ENCODE measurements at places on chromosomes 16 and 17.
A peak's percentile ranks its signal among the peaks of the same experiment; 100 is the strongest.

GRCh38 chr16:88306860-88307545, 75.8 kb upstream of the ZNF469 start:
- DNase-seq = no peak

DNA sequence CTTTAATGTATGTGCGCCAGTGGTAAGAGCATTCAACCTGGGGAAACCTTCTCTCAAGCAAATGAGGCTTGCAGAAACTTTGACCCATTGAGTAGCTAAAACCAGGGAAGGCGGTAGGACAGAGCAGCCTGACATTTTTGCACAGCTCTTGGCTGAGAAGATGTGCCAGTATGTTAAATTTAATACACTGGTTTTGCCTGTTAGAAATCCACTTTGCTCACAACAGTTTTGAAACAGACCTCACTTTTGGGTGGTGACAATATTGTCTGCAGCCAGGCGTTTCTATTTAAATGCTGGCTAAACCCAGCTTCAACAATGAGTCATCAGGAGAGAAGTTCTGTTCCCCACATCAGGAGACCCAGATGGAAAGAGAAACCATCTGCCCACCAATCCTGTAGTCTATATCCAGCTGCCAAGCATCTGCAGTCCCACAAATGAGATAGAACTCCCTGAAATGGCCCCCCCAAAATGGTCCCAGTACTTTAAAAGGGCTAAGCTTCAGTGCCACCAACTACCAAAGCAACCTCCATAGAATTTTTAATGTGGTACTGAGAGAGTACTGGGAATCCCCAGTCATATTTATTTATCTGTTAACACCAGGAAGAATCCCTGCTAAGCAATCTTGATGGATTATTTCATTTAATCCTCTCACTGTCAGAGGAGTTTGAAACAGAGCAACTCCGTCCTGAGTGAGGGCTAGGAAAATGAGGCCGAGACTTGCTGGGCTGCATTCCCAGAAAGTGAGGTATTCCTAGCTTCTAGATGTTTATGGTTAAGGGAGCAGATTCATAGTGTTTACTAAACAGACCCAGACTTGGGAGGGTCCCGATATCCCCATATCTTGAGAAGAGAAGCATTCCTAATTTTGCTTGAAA, 29.0 kb upstream of the CLEC3A start:
- peak; percentile 68 for DNase-seq

GRCh38 chr16:85011846-85012284, 530 bp upstream of the ZDHHC7 start:
- DNase-seq = no peak

DNA sequence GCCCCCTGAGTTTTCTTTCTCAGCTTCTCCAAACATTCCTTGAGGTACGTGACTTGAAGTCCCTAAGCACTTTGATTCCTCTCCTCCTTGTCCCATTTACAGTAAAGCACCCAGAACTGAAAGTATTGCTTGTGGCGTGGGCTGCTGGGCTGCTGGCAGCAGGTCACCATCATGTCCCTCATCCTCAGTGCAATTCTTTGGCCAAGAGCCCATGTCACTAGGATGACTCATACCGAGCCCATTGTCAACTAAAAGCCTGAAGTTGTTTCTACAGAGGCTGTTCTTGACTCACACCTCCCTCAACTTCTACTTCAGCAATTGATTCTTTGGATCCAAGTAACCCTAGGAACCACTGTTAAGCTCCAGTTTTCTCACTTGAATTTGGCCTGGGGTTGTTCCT, 54.3 kb downstream of the KPNA2 start:
- peak; percentile 92 for DNase-seq

DNA sequence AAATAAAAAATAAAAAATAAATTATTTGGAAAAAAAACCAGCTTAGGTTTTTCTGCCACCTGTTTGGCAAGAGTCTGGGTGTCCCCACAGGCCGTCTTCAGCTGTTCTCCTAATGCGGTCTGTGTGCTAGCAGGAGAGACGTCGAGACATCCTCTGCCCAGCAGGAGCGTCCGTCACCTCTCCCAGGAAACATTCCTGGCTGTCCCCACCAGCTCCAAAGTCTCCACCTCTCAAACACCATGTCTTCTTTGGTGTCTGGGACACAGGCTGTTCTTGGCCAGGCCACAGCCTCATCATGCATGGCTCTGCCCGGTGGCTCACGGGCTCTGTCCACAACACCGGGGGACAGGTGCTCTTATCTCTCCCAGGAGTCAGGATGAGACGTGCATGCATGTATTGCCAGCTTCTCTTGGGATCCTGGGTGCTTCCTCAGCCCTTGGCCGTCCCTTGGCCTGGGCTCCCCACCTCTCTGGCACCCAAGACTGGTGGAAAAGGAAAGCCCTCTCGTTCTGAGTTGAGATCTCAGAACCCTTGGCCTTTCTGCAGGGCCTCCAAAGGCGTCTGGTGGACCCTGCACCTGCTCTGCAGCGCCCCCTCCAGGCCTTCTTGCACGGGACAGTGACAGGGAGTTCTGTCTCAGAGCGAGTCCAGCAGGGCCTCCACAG, 84.9 kb upstream of the CBX4 start:
- DNase-seq = no peak

- no peak for DNase-seq
Measured at GRCh38 chr16:5215901-5216300, 118.3 kb upstream of the EEF2KMT start.

DNA sequence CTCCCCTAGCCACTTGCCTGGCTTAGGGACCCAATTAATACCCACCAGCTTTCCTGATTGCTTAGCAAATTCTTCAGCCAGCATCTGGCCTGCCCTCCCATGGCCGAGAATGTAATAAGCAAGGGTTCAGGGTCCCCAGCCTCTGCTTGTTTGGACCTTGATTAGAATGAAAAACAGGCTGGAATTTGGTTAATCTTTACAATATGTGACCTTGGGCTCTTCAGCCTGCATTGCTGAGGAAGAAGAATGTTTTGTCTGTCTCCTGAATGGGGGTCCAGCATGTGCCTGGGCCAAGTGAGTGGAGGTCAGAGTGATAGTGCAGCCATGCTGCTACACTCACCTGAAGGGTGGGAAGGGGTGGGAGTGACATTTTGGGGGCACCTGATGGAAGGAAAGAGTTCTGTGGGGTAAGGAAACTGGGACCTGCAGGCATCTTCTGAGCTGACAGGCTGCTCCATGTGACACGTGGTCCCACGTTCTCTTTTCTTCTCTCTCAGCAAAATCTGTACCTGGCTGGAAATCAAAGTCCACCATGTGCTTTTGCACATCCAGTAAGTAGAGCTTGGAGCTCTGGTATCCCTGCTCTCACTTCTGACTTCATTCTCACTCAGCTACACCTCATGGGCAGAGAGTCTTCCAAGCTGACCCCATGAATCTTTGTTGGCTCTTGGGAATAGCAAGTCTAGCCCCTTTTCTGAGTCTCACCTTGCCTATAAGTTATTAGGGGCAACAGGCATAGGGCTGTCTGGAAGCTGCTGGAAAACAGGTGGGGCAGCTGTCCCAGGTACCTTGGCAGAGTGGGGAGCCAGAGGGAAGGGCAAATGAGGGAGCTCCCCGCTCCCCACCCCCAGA, 5.3 kb downstream of the TMEM106A start:
- DNase-seq = no peak

DNA sequence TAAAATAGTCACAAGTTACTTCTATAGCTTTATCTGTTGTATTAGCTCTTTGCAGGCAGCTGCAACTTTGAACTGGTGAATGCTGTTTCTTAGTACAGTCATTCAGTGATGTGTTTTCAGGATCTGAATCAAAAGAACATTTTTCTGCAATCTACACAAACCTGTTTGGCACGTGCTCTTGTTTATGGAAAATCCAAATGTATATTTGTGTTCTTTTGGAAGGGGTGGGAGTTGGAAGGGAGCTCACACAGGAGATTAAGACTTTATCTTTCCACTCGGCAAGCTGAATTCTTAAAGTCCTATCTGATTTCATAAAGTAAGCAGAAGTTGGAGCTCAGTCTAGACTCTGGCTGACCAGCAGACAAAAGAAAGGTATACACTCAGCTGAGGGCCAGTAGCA, 300.2 kb downstream of the MAP2K6 start:
- DNase-seq = no peak

GRCh38 chr17:55988861-55989260, 164.4 kb upstream of the ANKFN1 start:
- DNase-seq = no peak

DNA sequence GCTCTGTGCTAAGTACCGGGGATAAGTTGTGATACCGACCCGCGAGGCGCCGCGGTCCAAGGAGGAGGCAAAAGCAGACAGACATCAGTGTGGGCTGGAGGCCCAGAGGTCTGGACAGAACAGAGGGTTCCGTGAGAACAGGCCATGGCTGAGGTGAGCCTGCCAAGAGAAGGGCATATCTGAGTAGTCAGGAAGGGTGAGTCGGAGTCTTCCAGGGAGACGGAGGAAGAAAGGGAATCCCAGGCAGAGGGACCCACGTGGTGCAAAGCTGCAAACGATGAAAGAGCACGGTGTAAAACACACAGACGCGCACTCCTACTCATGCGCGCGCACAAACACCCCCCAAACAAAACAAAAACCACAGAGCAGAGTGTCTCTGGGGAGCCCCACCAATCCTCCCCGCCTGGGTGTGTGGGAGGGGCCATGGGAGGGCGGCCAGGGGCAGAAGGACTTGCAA, 18.1 kb downstream of the RHBDL3 start:
- DNase-seq = no peak

DNA sequence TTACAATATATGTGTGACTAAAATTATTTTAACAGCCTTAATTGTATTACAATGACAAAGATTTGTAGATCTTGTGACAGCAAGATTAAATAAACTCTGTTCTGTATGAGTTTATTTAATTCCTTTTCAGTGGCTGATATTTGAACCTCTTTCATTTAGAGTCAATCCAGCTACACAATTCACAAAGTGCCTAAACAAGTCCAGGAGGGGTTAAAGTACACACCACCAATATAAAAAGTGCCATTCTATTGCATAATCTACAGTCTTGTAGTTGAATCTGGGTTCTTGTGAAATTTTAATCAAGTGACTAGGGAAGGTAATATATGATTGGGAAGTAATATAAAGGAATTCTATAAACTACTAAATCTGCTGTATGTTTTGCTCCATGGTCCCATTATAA, 3.9 kb upstream of the NFAT5 start:
- no peak for DNase-seq

DNA sequence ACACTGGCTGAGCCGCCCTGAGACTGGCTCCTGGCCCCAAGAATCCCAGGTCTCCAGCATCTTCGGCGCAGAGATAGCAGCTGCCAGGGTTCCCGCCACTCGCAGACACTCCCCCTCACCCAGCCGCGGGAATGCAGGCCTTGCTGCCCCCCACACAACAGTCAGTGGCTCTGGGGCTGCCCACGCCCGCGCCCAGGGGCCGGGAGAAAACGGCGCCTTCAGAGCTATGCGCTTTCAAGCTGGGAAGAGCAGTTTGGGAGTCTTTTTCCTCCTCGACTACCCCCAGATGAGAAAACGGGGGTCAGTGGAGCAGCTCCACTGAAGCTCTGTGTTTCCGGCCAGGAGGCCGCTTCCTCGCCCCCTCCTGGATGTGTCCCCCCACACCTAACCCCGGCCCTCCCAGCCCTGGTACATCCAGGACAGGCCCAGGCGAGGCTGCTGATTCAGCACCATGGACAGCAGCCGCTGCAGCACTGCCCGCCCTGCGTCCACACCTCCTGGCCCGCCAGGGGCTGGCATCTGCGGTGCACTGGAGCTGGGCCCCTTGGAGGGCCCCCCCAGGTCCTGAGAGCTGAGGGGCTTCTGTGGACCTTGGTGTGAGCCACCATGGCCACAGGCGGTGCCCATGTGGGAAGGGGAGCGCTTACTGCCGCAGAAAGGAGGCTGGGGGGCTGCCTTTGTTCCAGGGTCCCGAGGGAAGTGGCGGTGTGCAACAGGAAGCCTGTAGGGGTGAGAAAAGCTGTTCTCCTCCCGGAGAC, 35.7 kb downstream of the CACNA1H start:
- DNase-seq = no peak

DNA sequence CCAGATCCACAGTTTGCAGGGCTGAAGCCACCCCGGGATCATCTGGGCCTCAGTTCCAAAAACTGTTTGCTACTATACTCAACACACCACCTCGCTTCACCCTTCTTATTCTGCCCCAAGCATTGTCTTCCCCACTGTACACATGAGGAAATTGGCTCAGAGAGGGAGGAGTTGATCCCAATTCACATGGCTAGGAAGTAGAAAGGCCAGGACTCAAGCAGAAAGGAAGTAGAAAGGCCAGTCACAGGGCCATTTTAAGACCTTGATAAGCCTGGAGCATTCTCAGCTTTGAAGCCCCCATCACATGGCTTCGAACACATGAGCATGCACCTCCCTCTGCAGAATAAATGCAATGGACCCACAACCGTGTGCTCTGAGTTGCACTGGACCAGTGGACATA, 7.7 kb upstream of the PRSS22 start:
- no peak for DNase-seq
